ENCODE measurements at places on chromosomes 16 and 17.

DNA sequence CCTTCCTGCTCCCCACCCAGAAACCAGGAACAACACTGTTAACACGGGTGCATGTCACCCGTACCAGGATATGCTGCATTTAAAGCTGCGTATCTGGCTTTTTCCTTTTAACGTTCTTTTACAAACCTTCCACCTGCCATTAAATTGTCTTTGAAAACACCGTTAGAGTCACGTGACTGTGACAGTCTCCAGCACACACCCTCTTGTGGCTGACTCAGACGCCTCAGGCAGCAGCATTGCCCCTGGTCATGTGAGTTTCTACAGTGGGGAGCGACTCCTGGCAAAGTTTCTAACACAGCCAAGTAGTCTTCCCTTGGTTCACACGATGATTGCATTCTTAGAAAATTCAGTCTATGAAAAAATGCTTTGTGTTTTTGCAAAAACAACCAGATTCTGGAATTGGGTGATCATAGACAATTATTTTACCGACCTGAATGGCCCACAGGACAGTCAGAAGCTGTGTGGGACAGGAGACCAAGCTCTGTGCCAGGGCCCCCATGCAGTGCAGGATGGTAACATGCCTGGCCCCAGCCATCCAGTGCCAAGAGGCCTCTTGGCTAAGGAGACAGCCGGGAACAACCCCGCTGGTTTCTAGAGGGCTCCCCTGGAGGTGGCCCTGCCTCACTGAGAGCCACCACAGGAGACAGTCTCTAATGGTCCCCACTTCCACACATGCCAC is 199.1 kb downstream of the KATNIP start:
- DNase-seq, result peak; percentile 21

GRCh38 chr17:40373999-40374398 is 9.5 kb upstream of the GJD3 start:
- DNase-seq, result no peak

GRCh38 chr16:31874366-31875111 is 932 bp downstream of the ZNF267 start:
- no peak for DNase-seq

- DNase-seq, result no peak
These were observed 74.0 kb downstream of the ENGASE start for GRCh38 chr17:79148584-79148983.

DNA sequence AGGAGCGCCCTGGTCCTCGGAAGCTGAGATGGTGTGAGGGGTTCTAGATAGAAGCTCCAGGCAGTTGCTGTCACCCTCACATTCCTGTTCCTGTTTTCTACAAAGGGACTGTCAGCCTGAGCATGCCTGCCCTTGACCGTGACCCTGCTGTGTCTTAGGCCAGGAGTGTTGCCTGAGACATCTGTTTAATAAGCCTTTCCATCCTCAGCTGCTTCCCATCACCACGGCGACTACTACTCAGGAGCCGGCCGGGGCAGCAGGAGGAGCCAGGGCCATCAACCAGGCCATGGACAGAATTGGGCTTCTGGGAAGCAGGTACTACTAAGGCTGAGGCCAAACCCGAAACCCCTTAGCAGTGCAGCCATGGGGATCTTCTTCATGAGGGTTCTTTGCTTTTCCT is 151.4 kb downstream of the KATNIP start:
- no peak for DNase-seq

- no peak for DNase-seq
These were observed 62.2 kb downstream of the DHRS7C start for GRCh38 chr17:9729034-9729650.

- DNase-seq, result no peak
These were observed 15.2 kb downstream of the PIEZO1 start for GRCh38 chr16:88769617-88770460.

- no peak for DNase-seq
These were observed 61.1 kb downstream of the SIAH1 start for GRCh38 chr16:48323783-48324775.

- peak; percentile 5 for DNase-seq
These were observed 201.2 kb downstream of the UTP18 start for GRCh38 chr17:51461578-51462004.

- DNase-seq, result no peak
These were observed 118.5 kb downstream of the MAF start for GRCh38 chr16:79482011-79482410.

DNA sequence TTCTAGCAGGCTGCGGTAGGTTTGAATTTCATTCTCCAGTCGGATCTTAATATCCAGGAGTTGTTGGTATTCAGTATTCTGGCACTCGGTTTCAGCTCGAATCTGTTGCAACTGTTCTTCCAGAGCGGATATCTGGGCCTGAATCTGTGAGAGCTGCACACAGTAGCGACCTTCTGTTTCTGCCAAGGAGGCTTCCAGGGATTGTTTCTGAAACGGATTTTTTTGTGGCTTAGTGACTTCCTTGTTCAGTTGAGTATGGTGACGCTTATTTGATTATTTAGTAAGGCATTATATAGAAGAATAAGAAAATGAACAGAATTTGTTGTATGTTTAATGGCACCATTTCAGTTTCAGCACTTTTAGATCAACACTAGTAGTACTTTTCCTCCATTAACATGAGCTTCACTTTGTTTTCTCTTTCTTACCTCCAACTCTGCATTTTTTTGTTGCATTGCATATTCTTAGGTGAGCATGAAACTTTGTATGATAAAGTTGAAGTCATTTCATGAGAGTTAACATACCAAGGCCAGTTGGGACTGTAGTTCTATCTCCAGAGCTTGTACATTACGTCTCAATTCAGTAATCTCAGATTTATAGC is 2.8 kb downstream of the KRT10 start:
- DNase-seq, result no peak

- no peak for DNase-seq
These were observed 11.1 kb downstream of the ZNF385C start for GRCh38 chr17:42087042-42087701.

GRCh38 chr17:70804161-70804560 is 634.8 kb downstream of the KCNJ2 start:
- DNase-seq, result no peak

DNA sequence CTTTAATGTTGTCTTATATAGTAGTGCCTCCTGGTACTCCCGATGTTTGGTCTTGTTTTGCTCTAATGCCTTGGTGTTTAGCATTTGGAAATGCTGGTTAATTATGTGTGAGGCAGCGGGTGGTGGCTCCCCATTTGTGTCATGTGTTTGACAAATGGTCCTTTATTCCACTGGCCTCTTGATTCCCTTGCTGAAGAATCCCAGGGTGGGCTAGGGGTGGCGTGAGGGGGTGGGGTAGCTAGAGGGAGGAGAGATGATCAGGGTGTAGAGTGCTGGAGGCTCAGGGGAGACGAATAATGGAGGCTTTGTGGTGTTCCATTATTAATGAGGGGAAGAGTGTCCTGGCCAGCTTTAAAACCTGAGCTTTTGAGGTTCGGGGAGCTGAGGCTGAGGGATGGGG is 5.4 kb downstream of the DYNLL2 start:
- no peak for DNase-seq

GRCh38 chr16:53415504-53415903 is 18.8 kb upstream of the RBL2 start:
- DNase-seq, result no peak

- no peak for DNase-seq
These were observed 37.0 kb downstream of the RGS9 start for GRCh38 chr17:65173976-65174683.
